Stimulated activated CD8-positive, alpha-beta memory T cell treated with anti-CD3 and anti-CD28 coated beads, Interleukin-15, amount 100 ng/mL, for 4 hours (primary cell): ENCODE measurements at places on chromosomes 16 and 17.

DNA sequence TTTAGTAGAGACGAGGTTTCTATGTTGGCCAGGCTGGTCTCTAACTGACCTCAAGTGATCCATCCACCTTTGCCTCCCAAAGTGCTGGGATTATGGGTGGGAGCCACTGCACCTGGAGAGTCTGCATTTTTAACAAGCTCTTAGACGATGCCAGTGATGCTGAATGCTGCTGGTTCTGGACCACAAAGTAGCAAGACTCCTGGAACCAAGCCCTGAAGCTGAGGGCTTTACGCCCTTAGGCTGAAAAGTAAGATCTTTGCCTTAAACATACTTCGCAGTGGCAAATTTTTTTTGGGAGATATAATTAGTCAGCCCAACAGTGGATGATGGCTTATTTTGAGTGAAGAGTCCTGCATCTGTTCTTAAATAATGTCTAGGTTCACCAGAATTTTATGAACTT is 14.0 kb downstream of the METTL9 start:
- DNase-seq = no peak

DNA sequence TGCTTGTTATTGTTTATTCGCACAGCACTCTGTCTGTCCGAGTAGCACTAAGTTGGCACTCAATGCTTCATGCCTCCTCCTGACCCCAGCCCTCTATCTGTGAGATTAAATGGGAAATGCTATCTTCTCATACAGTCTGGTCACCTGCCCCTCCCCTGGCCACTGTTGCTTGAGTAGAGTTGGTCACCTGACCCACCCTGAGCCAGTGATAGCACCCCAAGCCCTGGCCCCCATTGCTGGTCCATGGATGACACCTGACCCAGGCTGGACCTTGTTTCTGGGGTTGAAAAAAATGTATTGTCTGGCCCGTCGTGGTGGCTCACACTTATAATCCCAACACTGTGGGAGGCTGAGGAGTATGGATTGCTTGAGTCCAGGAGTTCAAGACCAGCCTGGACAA is 8.5 kb upstream of the PEMT start:
- no peak for DNase-seq

GRCh38 chr16:8920645-8921346 is 38.6 kb downstream of the LITAFD start:
- no peak for DNase-seq

DNA sequence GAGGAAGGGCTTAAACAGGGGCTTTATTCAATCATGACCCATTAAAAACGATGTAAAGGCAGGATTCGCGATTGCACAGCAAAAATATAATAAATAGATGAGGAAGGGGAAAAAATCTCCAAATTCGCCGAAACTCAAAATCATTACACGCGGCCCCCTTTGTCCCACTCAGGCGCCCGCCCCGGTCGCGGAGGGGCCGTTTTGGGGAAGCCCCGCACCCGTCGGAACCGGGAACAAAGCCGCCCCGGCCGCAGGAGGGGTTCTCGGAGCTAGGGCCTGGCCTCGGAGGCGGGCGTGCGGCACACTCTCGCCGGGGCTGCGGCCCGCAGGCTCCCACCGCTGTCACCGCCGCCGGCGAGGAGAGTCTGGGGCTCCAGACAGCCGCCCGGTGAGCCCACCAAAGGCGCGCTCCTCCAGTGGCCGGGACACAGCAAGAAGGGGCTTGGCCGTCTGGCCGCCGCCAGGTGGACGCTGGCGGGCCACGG is 521 bp downstream of the C16orf87 start:
- no peak for DNase-seq

- no peak for DNase-seq
Measured at GRCh38 chr17:10059684-10060211, 138.7 kb downstream of the GAS7 start.
